ENCODE measurements at places on chromosomes 2 and 18. TPM values are rescaled to one million over a fixed set of nuclear protein-coding genes. Genes with fewer than 3 reads are reported as not detected.

RPL37A gene
- 4,723 TPM for total RNA-seq

DAW1 gene
- total RNA-seq = 0.55 TPM

SLC23A3 gene
- total RNA-seq = 2.4 TPM

TRABD2A gene
- total RNA-seq = 6.4 TPM

IAH1 gene
- 85.1 TPM for total RNA-seq

MPP4 gene
- 0.65 TPM for total RNA-seq

ARHGEF4 gene
- total RNA-seq = 4.8 TPM
